ENCODE measurements at places on chromosomes 2 and 18. TPM values are rescaled to one million over a fixed set of nuclear protein-coding genes. Genes with fewer than 3 reads are reported as not detected.

The C2orf76 gene
- 63.0 TPM for total RNA-seq

The SCN2A gene
- 0.88 TPM for total RNA-seq

The ZNF804A gene
- total RNA-seq = 0.27 TPM

The KIDINS220 gene
- total RNA-seq = 185 TPM

The LRRC30 gene
- total RNA-seq = not detected

Measured in uterus (tissue), 4 donors.